ENCODE measurements at places on chromosomes 5 and 9.

GRCh38 chr9:78884611-78885150 lies 587.8 kb downstream of the PSAT1 start:
- no peak for DNase-seq

DNA sequence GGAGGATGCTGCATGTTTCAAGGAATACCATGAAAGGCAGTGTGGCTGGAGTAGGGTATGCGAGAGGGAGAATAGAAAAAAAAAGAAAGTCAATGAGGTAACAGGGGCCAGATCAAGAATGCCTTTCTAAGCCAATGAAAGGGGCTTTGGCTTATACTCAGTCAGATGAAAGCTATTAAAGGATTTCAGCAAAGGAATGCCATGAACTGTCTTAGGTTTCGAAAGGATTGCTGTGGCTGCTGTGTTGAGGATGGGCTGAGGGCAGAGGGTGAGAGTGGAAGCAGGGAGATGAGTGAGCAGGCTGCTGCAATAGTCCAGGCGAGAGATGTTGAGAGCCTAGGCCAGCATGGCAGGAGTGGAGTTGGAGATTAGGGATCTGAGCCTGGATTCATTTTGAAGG lies 135.4 kb upstream of the CKMT2 start:
- no peak for DNase-seq

DNA sequence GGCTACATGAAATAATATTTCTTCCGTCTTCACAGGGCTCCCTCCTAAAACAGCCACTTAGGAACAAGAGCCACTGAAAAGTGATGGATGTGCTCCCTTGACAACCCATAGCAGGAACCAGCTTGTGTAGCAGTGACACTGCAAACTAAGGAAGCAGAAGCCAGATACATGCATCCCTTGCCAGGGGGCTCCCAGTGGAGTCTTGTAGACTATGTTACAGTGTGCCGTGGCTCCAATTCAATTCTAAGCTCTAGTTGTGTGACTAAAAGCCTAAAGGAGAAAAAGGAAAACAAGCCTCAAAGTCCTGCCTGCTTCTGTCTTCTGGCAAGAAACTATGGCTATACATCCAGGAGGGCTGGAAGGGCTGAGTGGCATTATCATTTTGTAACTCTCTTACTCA lies 12.2 kb upstream of the TAF1L start:
- DNase-seq = no peak

- no peak for DNase-seq
These were observed 89.5 kb downstream of the TLE4 start for GRCh38 chr9:79661279-79661678.

DNA sequence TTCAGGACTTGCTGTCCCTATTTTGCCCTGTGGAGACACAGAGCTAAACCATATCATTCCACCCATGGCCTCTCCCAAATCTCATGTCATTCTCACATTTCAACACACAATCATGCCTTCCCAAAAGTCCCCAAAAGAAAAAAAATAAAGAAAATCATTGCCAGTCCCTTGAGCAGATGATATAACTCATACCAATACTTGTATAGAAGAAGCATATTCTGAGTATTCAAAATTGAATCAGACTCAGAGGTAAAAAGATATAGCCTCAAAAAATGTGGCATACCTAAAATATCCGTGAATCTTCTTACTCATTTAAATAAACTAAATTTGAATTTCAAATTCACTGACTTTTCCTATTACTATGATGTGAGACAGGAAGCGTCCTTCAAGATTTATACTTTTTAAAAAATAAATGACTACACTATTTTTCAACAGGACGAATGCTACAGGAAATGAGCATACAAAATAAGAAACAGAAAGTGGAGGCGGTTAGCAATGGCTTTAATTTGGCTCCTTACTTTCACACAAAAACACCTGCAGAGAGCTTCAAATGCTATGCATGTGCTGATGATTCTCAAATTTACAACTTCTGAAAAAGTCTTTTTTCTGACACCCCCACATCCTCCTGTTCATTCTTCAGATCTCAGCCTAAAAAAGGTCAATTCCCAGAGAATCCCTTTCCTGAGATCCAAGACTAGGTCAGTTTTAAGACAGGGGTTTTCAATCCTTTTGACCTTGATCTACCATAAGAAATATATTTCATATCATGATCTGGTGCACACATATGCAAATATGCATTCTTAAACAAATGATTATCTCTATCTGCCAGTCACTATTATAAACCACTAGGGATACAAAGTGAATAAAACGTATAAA lies 39.6 kb upstream of the DMXL1 start:
- DNase-seq = no peak

- no peak for DNase-seq
These were observed 241.4 kb downstream of the ARHGAP26 start for GRCh38 chr5:143011585-143011984.

DNA sequence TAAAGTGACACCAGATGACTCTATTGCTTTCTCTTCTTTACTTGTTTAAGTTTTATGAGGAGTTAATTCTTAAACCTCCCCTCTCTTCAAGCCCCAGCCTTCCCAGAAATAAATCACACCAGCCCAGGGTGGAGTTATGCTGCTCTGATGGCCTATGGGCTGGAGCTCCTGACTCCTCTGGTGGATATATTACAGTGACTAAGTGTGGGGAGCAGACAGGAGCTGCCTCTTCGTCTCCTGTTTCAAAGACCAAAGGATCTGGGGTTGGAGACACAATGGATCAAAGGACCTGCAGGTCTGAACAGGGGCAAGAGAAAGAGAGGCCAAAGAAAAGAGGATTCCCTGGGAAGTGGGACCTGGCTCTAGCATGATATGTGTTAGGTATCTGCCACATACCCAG lies 312.0 kb upstream of the MSX2 start:
- DNase-seq = no peak
